ENCODE measurements at places on chromosomes 2 and 18.

- no peak for DNase-seq
Measured at GRCh38 chr2:120546048-120546864, 189.4 kb upstream of the GLI2 start.

- DNase-seq = no peak
Measured at GRCh38 chr2:171402906-171403580, 30.7 kb downstream of the METTL8 start.

DNA sequence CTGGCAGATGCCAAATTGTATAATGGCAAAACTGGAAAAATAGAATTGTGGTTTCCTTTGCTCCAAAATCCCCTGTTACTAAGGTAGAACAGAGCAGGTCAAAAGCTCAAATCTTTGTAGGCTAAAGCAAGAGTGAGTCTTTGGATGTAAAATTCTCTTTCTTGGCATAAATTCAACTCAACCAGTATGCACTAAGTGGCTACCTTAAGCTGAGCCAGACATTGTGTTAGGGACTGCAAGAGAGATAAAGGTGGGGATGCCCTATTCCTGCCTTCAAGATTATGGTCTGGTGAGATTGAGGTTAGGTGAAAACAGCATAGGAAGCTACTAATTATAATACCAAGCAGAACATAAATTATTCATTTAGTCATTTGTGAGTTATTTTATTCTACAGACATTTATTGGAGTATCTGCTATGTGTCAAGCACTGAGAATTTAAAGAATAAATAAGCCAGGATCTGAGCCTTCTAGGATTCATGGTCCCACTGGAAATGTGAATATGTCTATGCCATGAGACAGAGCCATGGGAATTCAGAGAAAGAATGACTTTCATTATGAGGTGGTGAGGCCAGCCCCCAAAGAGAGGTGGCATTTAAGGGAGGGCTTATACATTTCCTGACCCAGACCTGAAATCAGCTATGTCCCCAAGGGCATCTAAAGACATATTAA lies 198.0 kb upstream of the NCKAP5 start:
- DNase-seq = no peak

DNA sequence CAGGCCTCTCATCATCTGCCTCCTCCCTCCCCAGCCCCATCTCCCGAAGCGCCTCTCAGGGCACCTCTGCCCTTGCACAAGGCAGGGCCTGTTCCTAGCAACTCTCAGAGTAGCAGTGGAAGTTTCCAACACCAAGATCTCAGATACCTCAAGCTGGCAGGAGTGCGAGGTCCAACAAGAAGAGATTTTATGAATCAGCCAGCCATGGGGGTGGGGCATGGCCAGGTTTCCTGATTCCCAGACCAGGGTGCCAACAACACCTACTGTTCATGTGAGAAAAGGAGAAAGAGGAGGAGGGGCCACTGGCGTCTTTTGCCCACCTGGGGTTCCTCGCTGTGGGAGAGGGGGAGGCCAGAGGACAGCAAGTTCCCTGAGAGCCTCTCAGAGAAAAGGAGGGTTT lies 6.6 kb upstream of the STEAP3 start:
- DNase-seq = no peak

DNA sequence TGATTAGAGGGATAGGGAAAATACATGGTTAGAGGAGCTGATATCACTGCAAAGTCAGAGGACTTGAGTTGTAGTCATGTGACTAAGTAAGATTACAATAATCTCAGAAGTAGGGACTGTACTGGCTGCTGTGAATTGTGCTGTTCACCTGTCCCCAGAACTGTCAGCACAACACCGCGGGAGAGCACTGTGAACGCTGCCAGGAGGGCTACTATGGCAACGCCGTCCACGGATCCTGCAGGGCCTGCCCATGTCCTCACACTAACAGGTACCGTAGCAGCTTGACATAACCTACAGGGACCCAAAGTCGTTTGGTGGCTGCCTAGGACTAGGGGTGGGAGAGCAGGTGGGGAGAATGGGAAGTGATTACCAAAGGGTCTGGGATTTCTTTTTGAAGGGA lies 132.8 kb upstream of the TTC39C start:
- DNase-seq = no peak

GRCh38 chr2:31112544-31112943 lies 25.7 kb downstream of the GALNT14 start:
- no peak for DNase-seq

- no peak for DNase-seq
Measured at GRCh38 chr18:22466608-22467395, 49.1 kb upstream of the CTAGE1 start.

DNA sequence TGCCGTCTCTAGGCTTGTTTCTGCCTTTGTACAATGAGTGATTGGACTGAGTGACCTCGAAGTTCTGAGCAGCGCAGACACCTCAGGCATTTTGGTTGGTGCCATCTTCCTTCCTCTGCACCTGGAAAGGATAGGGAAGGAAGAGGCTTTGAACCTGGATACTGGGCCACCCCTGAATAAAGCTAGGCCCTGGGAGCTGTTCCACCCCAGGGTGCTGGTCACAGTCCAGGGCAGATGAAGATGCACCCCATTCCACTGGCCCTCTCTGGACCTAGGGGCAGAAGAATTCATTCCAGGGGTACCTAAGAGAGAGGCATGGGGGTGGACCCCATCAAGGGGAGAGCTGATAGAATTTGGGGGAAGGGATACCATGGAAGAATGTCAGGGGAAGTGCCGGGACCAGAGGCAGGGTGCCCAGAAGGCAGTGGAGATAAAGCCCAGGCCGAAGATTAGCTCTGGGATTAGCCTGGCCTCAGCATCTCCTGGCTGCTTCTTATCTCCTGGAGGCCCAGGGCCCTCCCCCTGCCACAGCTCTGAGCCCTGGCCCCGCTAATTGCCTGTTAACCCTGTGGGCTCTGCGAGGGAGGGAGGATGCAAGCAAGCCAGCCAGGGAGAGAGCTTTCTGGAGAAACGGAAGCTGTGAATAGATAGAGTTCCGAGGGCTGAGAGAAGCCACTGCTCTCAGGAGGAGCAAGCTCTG lies 11.4 kb downstream of the ASIC4 start:
- no peak for DNase-seq

- no peak for DNase-seq
Measured at GRCh38 chr2:69116438-69116837, 103.5 kb downstream of the ANTXR1 start.

DNA sequence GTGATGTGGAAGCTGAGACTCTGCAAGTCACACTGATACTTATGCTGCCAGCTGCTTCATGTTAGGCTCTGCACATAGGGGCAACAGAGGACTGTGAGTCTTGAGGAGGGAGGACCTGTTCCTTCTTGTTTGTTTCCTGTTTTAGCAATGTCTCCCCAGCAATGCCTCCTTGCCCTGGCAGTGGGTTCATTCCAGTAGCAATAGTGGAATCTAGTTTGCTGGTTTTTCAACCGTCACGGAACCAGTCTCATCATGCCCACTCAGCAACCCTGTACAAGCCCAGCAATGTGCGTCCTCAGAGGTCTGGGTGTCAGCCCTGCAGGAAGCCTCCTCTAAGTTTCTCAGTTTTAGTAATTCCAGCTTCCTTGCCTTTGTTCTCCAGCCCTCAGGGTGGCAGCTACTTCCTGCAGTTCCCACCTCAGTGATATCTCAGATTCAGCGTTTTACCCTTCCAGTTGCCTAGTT lies 20.5 kb upstream of the ITGB6 start:
- DNase-seq = no peak

DNA sequence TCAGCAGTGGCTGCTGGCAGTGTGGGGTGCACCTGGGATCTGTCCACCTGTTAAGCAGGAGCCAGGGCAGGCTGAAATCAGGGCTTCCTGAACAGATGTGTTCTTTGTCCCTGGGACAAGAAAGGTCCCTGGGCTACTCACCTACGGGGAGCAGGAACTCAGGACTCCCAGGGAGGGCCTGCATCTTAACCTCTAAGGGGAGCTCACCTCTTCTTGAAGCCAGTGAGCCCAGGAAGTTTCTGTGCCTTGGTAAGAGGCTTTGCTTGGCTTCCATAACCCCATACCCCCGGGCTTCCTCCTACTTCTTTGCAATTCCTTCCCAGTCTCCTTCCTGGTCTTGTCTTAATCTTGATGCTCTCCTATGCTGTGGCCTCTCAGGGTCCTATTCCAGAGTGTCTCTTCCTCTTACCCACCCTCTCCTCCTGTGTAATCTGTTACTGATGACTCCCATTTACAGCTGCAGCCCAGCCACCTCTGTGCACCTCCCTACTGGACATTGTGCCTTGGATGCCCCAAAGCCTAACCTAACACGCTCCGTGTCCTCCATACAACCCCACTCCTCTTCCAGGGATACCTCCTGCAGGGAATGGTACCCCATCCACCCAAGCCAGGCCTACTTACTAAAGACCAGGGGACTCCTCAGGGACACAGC lies 55.7 kb upstream of the MAPRE3 start:
- no peak for DNase-seq

GRCh38 chr2:31038385-31038784 lies 99.9 kb downstream of the GALNT14 start:
- DNase-seq = no peak

DNA sequence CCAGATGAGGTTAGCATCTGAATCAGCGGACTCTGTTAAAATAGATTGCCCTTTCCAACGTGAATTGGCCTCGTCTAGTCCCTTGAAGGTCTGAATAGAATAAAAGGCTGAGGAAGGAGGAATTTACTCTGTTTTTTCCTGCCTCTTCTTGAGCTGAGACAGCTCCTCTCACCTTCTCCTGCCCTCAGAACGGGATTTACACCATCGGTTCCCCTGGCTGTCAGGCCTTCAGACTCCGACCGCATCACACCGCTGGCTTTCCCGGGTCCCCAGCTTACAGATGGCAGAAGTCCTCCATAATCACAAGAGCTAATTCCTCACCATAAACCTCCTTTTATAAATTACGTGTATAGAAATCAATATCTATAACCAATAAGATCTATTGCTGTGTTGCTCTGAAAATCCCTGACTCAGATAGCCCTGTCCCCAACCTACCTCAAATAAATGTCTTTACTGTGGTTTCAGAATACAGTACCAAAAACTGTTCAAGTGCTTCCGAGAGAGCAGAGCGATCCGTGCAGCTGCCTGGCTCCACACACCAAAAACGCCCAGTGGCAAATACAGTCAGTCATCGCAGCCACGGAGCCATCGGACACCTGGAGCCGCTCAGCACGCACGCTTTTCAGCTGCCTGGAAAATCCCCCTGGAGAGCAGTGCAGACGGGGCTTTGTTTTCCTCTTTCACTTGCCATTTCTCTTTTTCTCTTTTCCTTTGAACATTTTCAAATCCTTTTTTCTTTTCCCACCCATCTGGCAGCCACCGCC lies 196.9 kb downstream of the NRP2 start:
- no peak for DNase-seq

- DNase-seq = no peak
Measured at GRCh38 chr18:23340661-23341060, 112.4 kb upstream of the RIOK3 start.

GRCh38 chr18:56495884-56496283 lies 142.5 kb downstream of the TXNL1 start:
- DNase-seq = no peak

DNA sequence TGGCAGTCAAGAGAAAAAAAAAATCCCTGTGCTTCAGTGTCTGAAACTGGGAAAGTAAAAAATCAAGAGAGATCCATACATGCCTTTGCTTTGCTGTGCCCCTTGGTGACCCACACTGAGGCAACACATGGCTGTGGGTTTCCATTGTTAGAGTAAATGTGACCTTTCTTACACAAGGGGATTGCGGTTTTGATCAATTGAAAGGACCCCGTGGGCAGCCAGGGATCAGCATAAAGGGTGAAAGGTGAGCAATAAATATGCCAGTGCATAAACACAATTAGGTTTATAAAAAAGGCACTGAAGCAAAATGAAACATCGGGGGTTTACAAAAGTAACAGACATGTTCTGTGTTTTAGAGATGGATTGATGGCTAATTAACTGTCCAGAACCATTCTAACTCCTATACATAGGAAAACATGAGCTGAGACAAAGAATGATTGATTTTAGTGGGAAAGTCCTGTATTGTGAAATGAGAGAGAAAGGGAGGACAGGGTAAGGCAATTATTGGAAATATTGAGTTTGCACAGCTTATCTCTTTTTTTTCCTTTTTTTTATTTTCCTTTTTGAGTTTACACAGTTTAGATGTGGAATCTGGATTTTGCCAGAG lies 40.7 kb upstream of the BBS5 start:
- no peak for DNase-seq

- DNase-seq = peak; percentile 52
Measured at GRCh38 chr2:134127496-134127895, 126.4 kb upstream of the MGAT5 start.

GRCh38 chr2:239021651-239022436 lies 174.0 kb downstream of the TWIST2 start:
- no peak for DNase-seq

GRCh38 chr2:128359841-128360240 lies 41.2 kb upstream of the HS6ST1 start:
- no peak for DNase-seq

GRCh38 chr2:222468346-222468745 lies 44.0 kb downstream of the SGPP2 start:
- DNase-seq = no peak

DNA sequence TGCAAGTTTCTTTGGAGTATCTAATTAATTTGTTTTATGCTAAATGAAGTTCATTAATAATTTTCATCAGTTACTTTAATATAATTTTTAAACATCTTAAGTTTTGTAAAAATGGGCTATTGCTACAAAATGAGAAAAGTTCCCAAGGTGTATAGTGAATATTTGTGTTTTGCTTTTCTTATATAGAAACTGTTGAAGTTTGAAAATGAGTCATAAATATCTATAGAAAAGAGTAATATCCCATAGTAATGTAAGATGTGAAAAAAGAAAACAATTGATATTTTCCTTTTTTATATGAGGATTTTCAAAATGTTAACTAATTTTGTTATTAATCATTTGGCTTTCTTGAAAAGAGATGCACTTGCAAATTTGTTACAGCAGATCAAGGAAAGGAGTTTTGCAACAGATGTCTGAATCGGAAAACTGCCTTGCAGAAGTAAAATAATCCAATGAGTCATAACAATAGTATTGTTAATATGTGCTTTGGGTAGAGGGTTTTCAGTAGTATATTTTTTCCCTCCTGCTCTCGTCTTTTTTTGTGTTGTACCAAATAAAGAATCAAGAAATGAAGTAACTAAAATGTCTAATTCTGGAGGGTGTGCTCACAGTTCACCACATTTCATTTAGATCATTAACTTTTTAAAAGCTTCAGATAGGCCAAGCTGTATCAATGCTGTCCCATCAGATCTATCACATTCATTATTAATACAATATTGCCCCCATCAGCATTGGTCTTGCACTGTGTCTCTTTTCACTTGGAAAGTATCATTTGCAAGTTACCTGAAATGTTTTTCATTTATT lies 15.5 kb downstream of the DUSP19 start:
- DNase-seq = no peak

DNA sequence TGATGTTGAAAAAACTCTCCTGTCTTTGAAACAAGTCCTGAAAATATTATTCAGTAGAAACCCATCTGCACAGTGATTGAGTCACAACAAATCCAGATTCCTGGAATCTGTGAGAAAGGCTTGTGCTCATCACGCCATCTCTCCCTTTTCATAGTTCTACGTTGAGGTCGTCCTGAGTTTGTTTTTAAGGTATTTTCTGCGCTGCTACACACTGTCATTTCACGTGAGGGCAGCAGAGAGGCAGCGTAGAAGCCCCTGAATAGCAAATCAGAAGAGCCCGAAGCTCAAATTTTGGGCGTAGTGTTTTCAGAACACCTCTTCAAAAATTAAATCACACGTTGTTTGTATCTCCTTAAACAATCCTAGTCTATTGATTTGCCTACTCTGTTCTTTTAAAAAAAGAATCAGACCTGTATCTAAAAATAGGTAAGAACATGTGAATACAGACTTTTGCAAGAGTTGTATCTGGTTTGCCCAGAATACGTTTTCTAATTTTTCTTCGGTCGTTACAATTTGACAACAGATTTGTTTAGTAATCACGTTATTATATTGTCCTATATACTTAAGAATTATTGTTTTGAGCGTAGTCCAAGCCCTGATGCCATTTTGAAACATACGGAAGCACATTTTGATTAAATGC lies 61.6 kb upstream of the SLC38A11 start:
- DNase-seq = no peak
